ENCODE measurements at places on chromosomes 12 and 14.

GRCh38 chr12:96409731-96410130 is 9.5 kb upstream of the CDK17 start:
- no peak for DNase-seq

GRCh38 chr14:22994762-22995275 is 12.5 kb upstream of the AJUBA start:
- peak; percentile 44 for DNase-seq

GRCh38 chr14:23162800-23163199 is 20.7 kb downstream of the SLC7A8 start:
- no peak for DNase-seq

DNA sequence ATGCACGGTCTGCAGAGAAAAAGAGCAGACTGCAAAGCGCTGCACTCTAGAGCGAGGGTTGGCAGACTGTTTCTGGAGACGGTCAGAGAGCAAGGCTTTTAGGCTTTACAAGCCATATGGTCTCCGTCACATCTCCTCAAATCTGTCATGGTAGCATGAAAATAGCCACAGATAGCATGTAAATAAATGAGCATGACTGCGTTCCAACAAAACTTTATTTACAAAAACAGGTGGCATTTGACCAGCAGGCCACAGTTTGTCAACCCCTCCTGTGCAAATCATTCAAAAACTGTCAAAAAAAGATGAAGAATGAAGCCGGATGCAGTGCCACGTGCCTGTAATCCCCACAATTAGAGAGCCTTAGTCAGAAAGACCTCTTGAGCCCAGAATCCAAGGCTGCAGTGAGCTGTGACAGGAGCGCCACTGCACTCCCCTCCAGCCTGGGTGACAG is 18.9 kb downstream of the SYNE3 start:
- DNase-seq: no peak

DNA sequence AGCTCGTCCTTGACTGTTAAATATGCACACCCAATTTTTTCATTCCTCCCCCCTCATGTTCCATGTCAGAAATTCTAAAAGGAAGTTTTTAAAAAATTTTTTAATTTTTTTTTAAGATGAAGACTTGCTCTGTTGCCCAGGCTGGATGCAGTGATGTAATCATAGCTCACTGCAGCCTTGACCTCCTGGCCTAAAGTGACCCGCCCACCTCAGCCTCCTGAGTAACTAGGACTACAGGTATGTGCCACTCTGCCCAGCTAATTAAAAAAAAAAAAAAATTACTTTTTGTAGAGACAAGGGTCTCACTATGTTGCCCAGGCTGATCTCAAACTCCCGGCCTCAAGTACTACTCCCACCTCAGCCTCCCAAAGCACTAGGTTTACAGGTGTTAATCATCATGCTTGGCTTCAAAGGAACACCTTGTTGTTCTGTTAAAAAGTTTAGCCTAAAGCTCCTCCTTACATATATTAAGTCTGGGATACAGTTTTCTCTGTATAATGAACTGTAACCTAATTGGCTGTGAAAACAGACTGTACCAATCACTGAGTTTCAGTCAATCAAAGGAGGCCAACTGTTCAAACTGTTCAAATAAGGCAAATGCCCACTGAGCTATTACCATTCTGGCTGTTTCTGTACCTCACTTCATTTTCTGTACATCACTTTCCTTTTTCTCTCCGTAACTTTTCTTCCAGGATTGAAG is 17.8 kb downstream of the SDR9C7 start:
- DNase-seq: no peak

- DNase-seq: peak; percentile 85
Measured at GRCh38 chr12:49644620-49644994, 21.2 kb downstream of the PRPF40B start.

DNA sequence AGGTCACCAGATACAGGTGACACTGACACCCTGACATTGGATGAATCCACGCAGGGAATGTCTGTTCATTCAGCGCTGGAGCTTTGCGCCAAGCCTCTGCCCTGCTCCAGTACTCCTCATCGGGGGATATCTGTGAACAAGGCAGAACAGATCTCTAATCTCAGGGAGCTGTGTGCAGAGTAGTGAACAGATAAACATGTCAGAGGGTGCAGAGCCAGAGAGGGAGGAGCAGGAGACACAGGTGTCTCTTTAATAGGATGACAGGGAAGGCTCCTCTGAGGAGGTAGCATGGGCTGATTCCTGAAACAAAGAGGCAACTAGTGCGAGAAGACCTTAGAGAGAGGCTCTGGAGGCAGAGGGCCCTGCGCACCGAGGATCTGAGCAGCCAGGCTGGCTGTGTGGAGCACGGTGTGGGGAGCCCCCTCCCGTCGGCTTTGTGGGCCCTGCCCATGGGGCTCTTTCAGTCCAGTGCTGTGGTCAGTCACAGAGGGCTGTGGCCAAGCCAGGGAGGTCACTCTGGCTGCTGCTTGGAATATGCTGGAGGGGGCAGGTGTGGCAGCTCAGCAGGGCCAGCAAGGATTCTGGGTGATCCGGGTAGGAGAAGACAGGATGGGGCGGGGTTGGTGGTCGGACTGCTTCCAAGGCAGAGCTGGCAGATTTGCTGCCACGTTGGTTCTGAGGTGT is 55.6 kb downstream of the TECPR2 start:
- DNase-seq: no peak

Measured in stimulated activated CD4-positive, alpha-beta T cell treated with anti-CD3 and anti-CD28 coated beads, Interleukin-4, amount 100 ng/mL, for 24 hours (primary cell).